ENCODE measurements at places on chromosomes 5 and 9. TPM values are rescaled to one million over a fixed set of nuclear protein-coding genes. Genes with fewer than 3 reads are reported as not detected.

DNA sequence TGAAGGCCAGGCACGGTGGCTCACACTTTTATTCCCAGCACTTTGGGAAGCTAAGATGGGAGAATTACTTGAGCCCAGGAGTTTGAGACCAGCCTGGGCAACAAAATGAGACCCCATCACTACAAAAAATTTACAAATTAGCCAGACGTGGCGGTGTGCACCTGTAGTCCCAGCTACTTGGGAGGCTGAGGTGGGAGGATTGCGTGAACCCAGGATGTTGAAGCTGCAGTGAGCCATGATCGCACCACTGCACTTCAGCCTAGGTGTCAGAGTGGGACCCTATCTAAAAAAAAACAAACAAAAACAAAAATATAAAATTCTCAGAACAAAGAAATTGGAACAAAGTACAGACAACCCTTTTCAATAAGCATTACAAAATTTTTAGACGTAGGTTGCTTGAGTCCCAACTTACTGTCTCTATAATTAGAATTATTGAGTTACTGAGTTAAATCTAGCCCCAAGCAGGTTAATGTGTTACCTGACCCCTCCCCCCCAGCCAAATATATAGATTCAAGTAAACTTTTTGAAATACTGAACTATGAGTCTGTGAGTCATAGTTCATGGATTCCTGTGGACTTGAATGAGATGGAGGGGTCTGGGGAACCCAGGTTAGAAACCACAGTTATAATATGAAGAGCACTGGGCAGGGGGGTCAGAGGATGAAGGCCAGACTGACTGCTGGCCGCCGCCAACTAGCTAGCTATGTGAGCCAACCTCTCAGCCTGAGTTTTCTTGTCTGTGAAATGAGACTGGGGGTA lies 173.1 kb downstream of the AOPEP start:
- no peaks in the 10 kb centered on the region for H3K36me3 ChIP-seq
- H3K27me3 ChIP-seq, result no peaks in the 10 kb centered on the region
- H3K4me3 ChIP-seq, result no peak overlapping the region
- DNase-seq, result no peak
- peak overlapping the region; percentile 74 for H3K27ac ChIP-seq

DNA sequence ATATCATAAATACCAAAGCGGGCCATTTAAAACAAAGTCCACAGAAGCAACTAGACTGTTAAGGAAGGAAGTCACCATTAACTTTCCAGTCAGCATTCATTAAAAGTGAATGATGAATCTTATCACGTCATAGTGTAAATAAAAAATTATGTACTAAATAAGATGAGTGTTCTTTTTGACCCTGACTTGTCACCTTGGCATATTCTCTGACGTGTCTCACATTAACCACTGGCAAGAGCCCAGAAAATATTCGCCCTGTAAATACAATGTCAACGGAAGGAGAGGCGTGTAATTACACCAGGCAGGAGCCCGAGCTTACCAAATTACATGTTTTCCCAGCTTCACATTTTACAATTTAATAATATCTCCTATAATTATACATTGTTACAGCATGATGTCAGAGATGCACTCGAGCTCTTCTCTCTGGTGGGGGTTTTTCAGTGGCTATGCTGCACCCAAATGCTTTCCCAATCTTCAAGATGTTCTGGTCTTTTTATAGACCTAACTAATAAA lies 29.3 kb upstream of the UBE2QL1 start:
- H3K27me3 ChIP-seq, result no peaks in the 10 kb centered on the region
- H3K4me3 ChIP-seq, result no peak overlapping the region
- no peaks in the 10 kb centered on the region for H3K4me1 ChIP-seq
- H3K36me3 ChIP-seq, result no peaks in the 10 kb centered on the region
- H3K27ac ChIP-seq, result peak overlapping the region; percentile 18

DNA sequence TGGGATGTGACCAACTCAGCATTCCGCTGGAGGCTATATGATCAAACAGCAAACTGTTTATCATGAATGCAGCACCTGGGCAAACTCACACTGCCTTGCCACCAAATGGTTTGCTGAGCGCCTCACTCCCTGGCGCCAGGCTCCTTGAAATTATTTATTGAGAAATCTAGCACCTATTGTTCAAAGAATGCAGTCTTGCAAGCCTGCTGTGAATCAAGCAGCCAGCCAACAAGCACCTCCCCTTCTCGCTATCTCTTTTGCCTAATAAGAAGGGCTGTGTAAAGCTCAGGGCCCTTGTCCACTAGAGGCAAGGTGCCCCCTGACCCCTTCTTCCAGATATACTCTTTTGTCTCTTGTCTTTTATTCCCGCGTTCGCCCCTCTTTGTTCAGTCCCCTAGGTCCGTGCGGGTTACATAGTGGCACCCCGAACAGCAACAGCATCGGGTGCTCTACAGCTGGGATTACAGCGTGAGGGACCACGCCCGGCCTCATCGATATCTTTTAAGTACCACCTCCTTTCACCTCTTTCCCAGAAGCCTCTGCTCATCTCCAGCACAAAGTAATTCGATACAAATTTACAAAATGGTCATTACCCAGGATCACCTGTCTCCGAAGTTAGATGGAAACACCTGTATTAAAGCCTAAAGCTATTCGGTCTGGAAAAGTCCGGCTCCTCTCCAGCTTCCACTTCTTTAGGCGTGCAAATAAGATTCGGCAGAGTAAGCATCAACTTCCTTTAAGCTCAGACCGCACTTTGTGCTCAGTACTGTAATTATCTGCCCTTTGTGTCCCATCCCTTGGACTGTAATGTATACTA lies 896 bp downstream of the RIGI start:
- H3K27me3 ChIP-seq, result no peaks in the 10 kb centered on the region
- peak overlapping the region; percentile 88 for H3K27ac ChIP-seq
- peak overlapping the region; percentile 76 for H3K4me3 ChIP-seq
- H3K4me1 ChIP-seq, result peaks cover 43% of the 10 kb centered on the region

The MCTP1 gene
- total RNA-seq, result 7.8 TPM

The RNF208 gene
- 31.5 TPM for total RNA-seq

The NIM1K gene
- total RNA-seq, result 0.25 TPM

DNA sequence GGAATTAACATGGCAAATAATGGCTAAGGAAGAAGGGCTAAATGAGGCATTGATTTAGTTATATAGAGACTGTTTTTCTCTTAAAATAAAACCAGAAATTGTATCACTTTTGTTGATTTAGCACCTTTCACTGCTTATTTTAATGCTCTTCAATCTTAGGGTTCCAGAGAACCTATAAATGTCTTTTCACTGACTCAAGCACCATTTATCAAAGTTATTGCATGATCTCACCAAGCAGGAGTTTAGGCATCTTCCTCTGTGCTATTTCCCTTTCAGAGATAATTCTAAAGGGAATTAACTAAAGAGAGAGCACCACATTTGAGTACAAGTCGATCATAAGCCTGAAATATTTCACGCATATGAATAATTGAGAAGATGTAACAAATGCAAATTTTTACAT lies 357.1 kb downstream of the CDH18 start:
- H3K4me1 ChIP-seq, result no peaks in the 10 kb centered on the region
- H3K4me3 ChIP-seq, result no peak overlapping the region
- H3K27ac ChIP-seq, result no peak overlapping the region
- H3K36me3 ChIP-seq, result no peaks in the 10 kb centered on the region
- H3K27me3 ChIP-seq, result no peaks in the 10 kb centered on the region
- no peak for DNase-seq

The FOXD4L3 gene
- total RNA-seq, result not detected

GRCh38 chr5:10581867-10582511 lies 18.1 kb downstream of the ANKRD33B start:
- peaks cover 58% of the 10 kb centered on the region for H3K4me1 ChIP-seq
- no peak overlapping the region for H3K4me3 ChIP-seq
- H3K27me3 ChIP-seq, result no peaks in the 10 kb centered on the region
- peak overlapping the region; percentile 43 for H3K27ac ChIP-seq
- no peak for DNase-seq

GRCh38 chr9:14316602-14317300 lies 2.8 kb upstream of the NFIB start:
- no peaks in the 10 kb centered on the region for H3K27me3 ChIP-seq
- H3K27ac ChIP-seq, result peak overlapping the region; percentile 100
- DNase-seq, result no peak
- H3K36me3 ChIP-seq, result no peaks in the 10 kb centered on the region

All from left ventricle myocardium inferior (tissue), 1 donor.